ENCODE measurements at places on chromosomes 2 and 18.

- DNase-seq = no peak
Measured at GRCh38 chr18:54671291-54671881, 80.3 kb downstream of the DYNAP start.

- DNase-seq = peak; percentile 13
Measured at GRCh38 chr18:2981212-2981728, 31.7 kb downstream of the LPIN2 start.

GRCh38 chr2:156784020-156784701, 348.0 kb downstream of the GPD2 start:
- DNase-seq = no peak

- no peak for DNase-seq
Measured at GRCh38 chr18:13338318-13338717, 119.8 kb downstream of the LDLRAD4 start.

DNA sequence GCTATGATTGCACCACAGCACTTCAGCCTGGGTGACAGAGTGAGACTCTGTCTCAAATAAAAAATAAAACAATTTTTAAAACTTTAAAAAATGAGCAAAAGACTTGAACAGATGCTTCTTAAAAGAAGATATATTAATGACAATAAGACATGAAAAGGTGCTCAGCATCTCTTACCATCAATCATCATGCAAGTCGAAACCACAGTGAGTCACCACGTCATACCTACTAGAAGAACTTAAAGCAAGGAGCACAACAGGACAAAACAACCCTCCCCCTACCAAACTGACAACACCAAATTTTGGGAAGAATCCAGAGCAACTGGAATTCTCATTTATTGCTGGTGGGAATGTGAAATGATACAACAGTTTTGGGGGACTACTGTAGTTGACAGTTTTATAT, 251.6 kb downstream of the BCL2 start:
- no peak for DNase-seq

DNA sequence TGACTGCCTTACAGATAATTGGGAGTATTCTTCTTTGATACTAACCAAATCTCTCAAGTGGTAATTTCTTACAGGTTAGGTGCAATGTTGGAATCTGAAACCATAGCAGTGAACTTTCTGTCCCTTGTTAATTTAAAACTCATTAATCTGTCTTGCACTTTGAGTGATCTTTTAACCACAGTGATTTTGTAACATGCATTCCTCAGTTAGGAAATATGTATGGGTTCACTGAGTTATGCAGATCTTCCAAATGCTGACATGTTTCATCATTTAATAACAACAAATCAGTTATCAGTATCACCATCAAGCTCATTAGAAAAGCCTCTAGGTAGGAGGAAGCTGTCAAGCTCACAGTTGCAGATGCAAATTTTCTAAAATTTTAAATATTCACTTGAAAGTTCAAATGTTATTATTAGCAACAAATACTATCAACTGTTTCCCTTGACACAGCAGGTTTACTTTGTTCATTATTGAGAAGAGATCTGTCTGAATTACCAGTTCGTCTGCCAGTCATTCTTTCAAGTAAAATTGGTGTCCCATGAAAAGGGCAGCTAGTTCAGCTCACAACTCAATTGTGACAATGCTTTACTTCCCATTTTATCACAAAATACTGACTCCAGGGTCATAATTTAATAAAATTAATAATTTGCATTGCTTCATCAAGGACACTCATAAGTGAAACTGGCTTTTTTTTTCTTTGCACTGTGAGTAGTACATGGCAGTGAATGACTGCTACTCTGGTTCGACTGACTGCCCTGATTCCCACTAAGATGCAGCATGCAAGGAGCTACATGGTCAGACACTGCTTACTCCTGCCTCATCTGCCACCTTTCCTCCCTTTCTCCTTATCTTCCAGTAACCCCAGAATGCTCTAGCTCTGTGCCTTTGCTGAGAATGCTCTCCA, 31.6 kb downstream of the SUCLG1 start:
- DNase-seq = no peak

GRCh38 chr18:5759194-5759593, 136.1 kb downstream of the TMEM200C start:
- DNase-seq = no peak

- no peak for DNase-seq
Measured at GRCh38 chr2:33873076-33873605, 274.0 kb upstream of the FAM98A start.

DNA sequence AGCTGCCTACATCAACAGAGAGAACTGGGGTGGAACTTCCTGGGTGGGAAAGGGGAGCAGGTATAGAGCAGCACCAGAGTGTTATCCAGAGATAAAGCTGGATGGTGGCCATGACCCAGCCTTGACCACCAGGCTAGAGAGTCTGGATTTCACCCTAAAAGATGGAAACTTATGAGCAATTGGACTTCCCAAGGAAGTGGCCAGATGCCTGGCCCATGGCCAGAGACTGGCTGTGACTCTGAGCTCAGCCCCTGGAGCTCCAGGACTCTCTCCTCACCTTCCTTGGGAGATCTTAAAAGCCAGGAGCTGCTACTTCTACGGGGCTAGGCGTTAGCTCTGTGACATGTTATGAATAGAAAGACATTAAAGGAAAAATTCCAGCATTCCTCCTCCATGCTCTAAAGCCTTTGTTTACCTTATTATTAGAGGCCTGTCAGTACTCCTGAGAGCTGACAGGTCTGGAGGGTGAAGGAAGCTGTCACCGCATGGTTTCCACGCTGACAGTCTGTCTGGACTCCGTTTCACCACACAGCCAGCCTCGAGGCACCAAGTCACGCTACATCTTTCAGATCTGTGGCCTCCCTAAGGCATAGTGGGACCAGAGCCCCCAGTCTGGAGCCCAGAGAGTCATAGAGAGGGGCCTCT, 260.0 kb upstream of the SIX2 start:
- no peak for DNase-seq

DNA sequence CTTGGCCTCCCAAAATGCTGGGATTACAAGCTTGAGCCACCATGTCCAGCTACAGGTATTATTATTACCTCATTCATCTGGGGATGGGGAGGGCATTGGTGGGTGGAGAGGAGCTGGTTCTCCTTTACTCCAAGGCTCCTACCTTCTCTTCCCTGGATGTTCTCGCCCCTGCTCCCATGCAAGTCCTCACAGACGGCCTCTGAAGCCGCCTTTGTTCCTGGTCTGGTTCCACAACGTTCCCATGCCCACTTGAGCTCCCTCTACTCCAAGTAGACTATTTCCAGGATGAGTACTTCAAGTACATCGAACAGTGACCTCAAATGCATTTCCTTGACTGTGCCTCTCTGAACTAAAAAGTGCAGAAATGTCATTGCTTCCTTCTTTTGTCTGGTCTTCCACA, 3.2 kb upstream of the SLC20A1 start:
- no peak for DNase-seq

DNA sequence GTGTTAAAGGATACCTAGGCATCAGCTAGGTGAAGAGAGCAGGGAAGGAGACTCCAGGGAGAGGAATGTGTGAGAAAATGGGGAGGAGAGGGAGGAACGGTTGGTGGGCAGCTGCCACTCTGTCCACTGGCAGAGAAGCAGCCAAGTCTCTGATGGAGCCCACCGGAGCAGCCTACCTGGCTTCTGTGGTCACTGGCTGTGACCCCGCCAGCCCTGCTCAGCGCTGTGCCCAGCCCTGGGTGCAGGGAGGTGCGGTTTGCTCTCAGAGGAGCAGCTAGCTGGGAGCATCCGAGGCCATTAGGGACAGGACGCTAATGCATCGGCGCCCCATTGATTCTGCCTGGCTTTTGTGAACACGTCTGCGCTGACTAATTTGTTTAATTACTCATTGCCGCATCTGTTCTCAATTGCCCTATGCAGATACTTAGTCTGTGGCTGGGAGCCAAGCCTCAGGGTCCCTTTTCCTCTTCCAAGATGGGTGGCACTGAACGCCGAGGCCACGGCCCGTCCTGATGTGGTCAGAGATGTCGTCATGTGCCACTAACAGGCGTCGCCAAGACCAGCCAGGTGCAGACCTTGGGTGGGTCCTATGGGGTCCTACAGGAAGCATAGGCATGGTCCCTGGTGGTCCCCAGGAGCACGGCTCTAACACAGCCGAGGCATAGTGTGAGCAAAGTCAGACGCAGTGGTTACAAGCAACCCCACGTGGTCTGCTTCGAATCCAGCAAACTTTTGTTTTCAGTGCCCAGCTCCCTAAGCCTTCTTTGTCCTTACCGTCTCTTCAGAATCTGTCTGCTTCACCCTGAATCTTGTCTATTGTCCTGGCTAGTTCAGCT, 82.0 kb downstream of the RRM2 start:
- no peak for DNase-seq

DNA sequence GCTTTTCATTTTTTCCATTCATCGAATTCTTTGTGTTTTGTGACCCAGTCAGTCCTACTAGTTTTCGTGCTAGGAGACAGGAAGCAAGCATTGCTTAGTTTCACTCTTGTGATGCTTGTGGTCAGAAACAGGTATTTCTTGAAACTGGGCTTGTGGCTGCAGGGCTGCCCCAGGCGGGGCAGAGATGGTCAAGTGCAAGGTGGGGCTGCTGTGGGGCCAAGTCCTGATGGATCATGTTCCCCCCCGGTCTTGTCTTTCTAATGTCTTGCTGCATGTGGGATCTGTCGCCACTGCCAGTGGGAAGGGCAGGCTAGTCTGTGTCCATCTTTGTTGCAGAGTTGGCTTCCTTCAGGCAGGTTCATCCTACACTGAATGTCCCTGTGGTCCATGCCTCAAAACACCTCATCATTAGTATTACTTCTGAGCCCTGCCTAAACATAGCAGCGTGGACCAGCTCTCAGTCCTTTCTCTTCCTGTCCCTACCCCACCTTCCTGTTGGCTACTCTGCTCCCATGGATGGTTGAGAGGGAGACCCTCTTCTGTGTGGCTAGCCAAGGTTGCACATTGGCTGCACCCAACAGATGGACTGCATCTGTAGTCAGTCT, 38.7 kb downstream of the INPP4A start:
- no peak for DNase-seq

GRCh38 chr2:228838819-228839218, 432.3 kb downstream of the PID1 start:
- no peak for DNase-seq

DNA sequence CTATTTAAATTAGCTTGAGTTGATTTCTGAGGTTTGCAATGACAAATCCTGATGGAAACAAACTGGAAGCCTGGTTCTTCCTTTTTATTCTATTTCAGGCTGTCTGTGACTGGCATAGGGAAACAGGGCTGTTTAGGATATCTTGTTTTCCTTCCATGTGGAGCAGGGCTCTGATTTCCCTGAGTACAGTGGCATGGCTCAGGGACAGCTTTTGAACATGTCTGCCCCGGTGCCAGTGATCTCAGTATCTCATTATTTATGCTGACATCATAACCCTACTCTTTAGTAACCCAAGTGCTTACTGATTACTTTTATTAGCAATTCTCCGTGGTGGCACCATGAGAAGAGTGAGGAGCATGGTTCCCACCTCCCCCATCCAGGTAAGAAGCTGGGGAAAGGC, 720.3 kb downstream of the GALR1 start:
- DNase-seq = no peak

GRCh38 chr2:26875808-26876207, 27.9 kb downstream of the DPYSL5 start:
- DNase-seq = no peak

DNA sequence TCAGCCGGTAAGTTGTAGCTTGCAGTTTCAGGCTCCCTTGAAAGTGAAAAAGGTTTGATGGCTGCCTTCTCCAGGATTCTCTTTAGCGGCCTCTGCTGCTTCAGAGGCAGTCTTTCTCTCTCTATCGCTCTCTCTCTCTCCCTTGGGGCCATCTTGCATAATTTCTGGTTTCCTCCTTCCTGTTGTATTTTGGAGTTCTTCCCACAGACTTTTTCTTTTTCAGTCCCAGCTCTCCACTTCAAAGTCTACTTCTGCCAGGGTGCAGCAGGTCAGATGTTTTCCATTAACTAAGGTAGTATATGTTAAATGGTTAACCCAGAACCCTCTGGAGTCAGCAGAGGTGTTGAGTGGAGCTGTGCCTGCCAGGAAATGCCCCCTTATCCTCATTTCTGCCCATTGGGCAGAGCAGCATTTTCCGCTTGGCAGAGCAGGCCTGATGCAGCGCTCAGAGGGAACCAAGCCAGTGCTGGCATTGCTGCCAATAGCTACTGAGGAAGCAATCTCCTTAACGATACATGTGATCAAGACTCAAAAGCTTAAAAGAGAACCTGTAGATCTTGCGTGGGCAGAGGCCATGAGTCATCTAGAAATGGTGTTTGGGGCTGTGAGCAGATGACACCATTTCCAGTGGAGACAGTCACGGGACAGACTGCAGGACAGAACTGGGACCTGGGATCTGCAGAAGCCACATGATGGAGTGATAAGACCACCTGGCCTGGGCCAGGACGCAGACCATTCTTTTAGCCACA, 20.8 kb downstream of the DBI start:
- DNase-seq = no peak

DNA sequence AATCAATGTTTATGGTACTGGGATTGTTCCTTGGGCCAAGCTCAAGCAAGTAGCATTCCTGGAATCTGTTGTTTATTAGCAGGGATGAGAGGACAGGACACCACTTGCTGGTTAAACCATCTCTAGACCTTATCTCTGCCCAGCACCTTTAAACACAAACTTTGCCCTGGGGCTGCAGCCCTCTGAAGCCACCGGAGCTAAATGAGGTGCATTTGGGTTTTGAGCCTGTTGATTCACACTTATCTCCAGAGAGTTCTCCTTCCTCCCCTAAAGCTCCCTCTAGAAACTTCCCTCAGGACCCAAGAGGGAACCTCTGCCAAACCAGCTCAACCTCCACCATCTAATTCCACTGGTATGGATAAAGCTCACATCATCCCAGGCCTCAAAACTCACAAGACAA, 94.8 kb upstream of the EPAS1 start:
- no peak for DNase-seq

- no peak for DNase-seq
Measured at GRCh38 chr18:58557008-58557435, 71.9 kb downstream of the ALPK2 start.

- DNase-seq = no peak
Measured at GRCh38 chr2:179340678-179341077, 76.0 kb upstream of the SESTD1 start.

- no peak for DNase-seq
Measured at GRCh38 chr2:61689568-61689967, 151.4 kb upstream of the XPO1 start.

DNA sequence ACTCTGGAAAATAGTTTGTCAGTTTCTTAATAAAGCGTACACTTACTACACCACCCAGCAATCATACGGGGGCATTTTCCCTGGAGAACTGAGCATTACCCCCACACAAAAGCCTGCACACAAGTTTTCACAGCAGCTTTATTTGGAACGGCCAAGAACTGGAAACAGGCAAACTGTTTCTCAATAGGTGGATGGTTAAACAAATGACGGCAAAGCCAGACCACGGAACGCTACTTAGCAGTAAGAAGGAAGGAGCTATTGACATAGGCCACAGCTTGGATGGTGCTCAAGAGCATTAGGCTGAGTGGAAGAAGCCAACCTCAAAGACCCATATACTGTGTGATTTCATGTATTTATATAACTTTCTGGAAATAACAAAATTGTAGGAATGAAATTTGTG, 9.0 kb downstream of the MALL start:
- no peak for DNase-seq

GRCh38 chr2:17327649-17328048, 190.6 kb downstream of the RAD51AP2 start:
- no peak for DNase-seq

- no peak for DNase-seq
Measured at GRCh38 chr2:37326866-37327634, 2.4 kb upstream of the PRKD3 start.

GRCh38 chr2:144429396-144430112, 90.4 kb downstream of the ZEB2 start:
- no peak for DNase-seq

Measured in H54 (cell line).